ENCODE measurements at places on chromosomes 7 and 10.

GRCh38 chr7:54159088-54159487 is 383.1 kb upstream of the VSTM2A start:
- no peak for DNase-seq

- DNase-seq = no peak
Observed at GRCh38 chr10:122981066-122981464, 864 bp downstream of the PSTK start.

DNA sequence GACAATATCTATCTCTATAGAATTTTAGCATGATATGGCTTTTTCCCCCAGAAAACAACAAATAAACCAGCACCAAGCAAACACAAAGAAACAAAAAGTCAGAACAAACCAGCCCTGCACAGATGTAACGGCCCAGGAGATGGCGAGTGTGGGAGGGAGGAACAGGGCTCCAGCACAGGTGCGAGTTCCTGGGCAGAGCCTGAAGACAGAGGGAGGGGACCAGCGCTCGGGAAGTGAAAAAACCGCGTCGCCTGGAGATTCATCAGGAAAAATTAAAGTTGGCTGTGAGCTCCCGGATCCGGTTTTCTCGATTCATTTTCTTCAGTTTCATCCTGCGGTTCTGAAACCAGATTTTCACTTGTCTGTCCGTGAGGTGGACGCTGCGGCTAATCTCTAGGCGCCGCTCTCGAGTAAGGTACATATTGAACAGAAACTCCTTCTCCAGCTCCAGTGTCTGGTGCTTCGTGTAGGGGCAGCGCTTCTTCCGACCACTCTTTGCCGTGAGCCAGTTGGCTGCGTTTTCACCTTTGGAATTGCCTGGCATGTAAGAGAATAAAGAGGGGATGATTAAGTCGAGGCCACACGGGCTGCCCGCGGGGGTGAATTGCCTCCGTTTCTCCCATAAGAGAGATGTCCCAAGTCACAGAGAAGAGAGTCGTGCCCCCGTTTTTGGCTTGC is 2.3 kb downstream of the HOXA10 start:
- no peak for DNase-seq

DNA sequence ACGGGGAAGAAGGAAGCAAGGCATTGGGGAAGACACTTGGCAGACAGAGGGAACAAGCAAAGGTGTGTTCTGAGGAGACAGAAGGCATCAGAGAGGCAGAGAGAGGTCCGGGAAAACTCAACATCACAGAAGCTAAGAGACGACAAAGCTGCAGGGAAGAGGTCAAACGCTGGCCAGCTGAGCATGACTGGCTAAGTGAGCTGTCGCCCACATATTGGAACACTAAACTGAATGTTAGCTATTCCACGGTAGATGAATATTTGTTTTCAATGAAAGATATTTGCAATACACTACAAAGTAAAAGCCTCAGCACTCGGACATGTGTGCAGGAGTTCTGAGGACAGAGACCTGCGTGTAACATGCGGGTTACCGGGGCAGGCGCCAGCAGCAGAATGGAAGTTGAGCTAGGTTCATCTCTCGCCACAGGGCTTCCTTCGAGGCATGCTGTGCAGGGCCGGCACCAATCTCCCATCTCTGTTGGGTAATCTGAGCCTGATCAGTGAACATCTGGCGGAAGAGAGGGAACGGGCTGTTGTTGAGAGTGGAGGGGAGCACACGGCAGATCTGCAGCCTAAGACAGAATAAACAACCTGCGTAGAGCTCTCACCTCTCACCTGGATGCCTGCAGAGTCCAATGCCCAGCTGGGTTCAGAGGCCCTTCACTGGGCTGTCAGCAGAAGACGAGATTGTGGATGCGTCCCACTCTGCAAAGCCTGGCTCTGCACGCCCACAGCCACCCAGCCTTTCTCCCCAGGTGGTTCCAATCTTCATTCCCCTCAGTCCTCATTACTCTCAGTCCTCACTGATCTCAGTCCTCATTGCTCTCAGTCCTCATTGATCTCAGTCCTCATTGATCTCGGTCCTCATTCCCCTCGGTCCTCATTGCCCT is 35.9 kb downstream of the INSIG1 start:
- DNase-seq = no peak

DNA sequence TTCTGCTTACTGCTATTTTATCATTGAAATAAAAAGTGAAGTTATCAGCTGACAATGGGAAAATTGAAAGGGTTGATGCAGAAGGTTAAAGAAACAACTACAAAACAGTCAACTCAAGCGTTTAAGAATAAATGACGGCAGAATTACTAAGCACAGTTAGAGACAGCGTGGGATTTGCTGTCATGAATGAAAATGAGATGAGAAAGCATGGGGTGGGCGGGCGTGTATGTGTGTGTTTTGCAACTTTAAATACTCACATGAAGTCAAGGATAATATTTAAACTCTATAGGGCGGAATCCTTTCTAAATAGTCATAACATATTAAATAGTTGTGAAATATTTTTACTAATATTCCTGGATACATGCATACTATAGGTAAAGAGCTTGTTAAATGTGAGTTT is 450.8 kb downstream of the ETV1 start:
- DNase-seq = no peak

- DNase-seq = no peak
Observed at GRCh38 chr10:11328264-11329061, 283.0 kb downstream of the USP6NL start.

DNA sequence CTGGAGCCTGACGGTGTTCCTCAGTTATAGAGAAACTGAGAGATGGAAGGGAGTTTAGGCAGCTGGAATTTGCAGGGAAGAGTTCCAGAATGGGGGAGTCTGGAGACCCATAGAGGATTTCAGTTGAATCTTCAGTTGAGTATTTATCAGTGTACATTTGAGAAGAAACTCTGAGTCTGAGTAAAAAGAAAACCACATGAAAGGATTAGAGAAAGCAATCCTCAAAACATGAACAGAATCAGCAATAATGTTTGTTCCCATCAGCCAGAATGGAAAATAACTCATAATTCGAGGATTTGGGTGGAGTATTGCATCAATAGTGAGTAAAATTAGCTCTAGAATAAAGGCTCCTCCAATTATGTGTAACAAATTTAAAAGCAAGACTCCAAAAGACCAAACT is 130.0 kb upstream of the AHR start:
- DNase-seq = no peak

DNA sequence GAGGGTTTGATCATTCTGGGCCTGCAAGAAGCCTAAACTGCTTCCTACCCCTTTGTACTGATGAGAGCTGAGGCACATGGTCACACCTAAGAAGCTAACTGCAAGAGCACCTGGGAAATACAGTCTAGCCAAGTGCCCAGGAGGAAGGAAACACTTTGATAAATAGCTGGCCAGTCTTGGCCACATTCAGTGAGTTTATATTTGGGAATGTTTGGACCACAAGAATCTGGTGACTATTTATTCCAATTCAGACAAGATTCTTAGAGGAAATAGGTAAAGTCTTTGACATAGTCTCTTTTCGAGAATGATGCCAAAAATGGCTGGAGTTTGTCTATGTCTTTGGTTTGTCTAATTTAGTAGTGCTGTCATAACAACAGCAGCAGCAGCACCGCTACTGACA is 213.6 kb downstream of the KIF20B start:
- no peak for DNase-seq

DNA sequence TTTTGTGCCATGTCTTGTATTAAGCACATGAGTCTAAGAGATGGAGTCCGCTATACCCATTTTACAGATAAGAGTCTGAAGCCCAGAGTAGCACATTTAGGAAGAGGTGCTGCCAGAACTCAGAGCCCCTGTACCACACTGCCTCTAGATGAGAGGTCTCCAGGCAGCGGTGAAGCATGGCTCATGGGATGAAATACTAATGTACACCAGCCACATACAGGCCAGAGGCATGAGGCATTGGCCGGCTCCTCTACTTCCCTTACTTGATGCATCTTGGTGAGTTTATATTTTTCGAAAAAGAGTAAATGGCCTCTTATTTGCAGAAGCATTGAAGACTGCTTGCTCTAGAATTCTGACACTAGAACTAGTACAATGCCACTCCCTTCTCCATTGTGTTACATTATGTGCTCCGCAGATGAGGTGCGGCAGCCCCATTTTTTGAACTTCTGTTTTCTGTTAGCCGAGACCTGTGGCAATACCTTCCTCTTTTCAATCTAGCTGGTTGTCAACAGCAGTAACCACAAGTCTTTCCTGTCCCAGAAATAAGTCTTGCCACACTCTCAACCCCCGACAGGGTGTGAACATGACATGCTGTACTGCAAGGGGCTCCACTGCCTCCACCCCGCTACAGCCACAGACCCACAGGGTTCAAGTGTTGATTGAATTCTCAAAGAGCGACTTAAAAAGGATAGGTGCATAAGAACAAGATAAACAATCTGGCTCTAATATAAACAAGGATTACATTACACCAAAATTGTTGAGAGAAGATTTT is 145.3 kb downstream of the CELF2 start:
- no peak for DNase-seq

DNA sequence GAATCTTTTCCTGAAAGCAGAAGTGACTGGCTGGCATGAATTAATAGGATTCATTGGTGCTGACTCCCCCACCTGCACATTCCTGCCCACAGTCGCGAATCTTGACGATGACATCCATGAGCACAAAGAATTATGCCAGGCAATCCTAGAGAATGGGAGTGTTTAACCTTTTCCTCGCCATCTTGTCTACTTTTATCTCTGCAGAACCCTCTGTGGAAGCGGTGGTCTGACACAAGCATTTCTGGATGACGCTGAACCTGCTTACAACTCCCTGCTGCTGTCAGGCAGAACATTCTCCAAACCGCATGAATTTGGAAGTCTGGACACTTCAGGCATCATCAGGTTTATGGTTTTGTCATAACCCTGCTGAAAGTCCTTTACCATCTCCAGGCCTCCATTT is 36.5 kb downstream of the KLF6 start:
- no peak for DNase-seq

DNA sequence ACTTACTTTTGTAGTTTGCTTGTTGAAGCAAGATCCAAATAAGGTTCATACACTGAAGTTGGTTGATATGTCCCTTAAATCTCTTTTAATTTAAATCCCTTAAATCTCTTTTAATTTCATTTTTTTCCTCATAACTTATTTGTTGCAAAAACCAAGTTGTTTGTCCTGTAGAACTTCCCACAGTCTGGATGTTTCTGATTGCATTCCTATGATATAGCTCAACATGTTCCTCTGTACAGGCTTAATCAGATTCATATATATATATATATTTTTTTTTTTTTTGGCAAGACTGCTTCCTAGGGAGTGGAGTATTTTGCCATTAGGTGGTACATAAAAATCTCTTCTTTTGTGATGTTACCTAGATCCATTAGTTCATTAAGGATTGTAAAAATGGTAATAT is 174.9 kb upstream of the MKLN1 start:
- DNase-seq = no peak

- DNase-seq = no peak
Observed at GRCh38 chr7:105677817-105678573, 96.7 kb upstream of the EFCAB10 start.

DNA sequence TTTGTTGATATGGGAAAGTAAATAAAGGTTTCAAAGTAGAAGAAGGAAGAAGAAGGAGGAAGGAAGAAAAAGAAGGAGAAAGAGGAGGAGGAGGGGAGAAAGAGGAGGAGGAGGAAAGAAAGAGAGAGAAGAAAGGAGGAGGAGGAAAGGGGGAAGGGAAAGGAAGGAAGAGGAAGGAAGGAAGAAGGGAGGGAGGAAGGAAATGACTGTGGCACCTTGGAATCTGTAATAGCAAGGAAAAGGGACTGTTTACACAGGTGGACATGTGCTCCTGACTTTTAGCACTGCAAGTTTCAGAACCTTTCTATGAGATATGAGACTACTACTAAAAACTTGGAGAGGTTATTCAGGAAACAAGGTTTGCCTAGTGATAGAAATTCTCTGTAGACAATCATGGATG is 153.2 kb downstream of the BTAF1 start:
- DNase-seq = no peak

DNA sequence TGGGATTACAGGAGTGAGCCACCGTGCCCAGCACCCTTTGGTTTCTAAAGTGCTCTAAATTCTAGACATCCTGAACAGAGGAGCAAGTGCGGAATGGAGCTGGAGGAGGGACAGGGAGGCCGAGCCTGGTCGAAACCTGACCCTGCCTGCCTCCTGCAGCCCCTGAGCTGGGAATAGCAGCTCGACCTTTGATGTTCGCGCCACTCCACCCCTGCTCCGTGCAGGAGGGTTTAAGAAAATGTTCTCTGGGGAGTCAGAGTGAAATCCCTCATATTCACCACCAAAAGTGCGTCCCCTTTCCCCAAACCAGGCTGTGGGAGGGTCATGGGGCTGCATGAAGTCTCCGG is 1.8 kb downstream of the PGAM2 start:
- DNase-seq = no peak

DNA sequence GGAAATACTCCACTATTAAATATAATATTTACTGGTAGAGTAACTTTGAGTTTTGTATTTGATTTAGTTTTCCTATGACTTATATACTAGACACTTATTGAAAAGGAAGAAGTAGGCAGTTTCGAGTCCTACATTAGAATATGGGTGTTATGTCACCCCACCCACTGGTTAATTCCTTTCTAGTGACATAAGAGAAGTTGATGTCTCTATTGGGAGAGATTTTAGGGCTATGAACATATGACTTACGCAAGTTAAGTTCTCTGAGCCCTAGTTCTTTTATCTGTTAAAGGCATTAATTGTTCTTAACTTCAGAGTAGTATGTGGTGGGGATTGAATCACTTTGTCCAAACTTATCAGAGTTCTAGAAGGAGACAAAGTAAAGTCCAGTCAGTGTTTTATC is 30.5 kb downstream of the CPED1 start:
- DNase-seq = no peak

GRCh38 chr10:21494191-21495001 is 31.1 kb downstream of the SKIDA1 start:
- DNase-seq = no peak

- DNase-seq = no peak
Observed at GRCh38 chr7:155869784-155870076, 57.5 kb upstream of the SHH start.

- DNase-seq = no peak
Observed at GRCh38 chr10:92761571-92761970, 71.8 kb downstream of the HHEX start.

GRCh38 chr10:88620441-88620840 is 33.9 kb downstream of the LIPJ start:
- no peak for DNase-seq

DNA sequence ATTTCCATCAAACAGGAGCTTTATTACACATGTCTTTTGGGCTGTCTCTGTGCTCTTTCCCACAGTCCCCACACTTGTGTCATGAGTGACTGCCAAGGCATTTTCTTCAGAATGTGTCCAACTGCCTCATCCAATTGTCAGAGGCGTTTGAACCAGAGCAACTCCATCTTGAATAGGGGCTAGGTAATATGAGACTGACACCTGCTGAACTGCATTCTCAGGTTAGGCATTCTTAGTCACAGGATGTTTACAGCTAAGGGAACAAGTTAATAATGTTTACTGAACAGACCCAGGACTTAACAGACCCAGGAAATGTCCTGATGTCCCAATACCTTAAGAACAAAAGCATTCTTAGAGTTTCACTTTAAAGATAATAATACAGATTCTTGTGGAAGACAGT is 595.5 kb downstream of the REEP3 start:
- no peak for DNase-seq
